Ascending aorta (tissue), 2 donors: ENCODE measurements at places on chromosomes 7 and 10.
A peak's percentile ranks its signal among the peaks of the same experiment; 100 is the strongest.

GRCh38 chr10:33676606-33677339, 342.3 kb upstream of the NRP1 start:
- no peak for DNase-seq

GRCh38 chr7:20304366-20304765, 26.3 kb upstream of the ITGB8 start:
- DNase-seq: no peak

DNA sequence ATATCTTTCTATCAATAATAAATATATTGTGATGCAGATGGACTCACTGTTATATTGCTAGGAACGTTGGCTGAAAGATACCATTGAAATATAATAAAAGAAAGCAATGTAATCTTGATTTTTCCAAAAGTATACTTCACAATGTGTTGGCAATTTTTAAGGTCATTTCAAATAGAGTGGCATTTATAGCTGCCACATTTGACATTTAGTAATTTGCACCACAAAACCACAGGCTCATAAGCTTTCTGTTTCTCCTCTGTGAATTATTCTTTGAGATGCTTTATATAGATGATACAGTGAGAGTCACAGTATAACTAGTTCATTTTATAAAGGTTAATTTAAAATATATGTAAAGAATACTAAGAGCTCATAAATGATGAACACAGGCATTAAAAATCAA, 44.6 kb downstream of the TMEM168 start:
- no peak for DNase-seq

- DNase-seq: no peak
These were observed 32.6 kb downstream of the NET1 start for GRCh38 chr10:5445006-5445405.

- no peak for DNase-seq
These were observed 1018.2 kb upstream of the KCND2 start for GRCh38 chr7:119254742-119255141.

- no peak for DNase-seq
These were observed 25.4 kb downstream of the HECW1 start for GRCh38 chr7:43137811-43138210.

- no peak for DNase-seq
These were observed 358.8 kb downstream of the BBS9 start for GRCh38 chr7:33487998-33488682.

DNA sequence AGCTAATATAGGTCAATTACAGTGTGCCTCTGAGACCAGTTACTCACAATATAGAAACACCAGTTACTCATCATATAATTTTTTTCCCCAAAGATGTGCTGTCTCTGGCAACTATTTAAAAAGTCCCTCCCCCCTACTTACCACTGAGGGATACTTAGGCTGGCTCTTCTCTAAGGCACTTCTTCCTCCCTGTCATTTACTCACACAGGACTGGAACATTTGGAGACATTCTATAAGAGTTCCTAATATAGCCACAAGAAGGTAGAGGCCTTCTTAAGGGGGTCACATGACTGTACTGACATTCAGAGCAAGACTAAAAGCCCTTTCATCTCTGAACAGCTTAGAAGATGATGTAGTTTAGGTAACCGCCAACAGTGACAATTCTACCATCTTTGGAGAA, 44.4 kb upstream of the SLIT1 start:
- DNase-seq: no peak

DNA sequence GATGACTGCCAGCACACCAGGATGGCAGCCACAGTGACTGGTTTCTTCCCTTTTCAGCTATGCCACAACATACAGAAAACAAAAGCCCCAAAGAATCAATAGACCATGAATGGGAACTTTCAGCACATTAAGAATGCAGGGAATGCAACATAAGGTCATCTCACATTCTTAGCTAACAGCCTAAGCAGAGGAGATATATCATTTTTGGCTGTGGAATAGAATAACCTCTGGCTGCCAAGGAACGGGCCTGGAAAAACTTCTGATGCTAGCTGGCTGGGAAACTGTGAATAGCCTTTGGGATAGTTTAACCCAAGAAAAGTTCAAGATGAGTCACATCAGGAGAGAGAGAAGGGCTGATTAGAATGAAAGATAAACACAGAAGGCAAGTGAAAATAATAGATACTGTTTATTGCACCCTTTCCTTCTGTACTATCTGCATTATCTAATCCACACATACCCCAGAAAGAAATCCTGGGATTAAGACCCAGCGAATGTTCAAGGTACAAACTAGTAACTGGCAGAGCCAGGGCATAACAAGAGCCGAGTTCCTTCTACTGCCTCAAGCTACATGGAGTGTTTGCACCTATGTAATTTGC, 169.2 kb downstream of the SEMA3A start:
- no peak for DNase-seq

- DNase-seq: no peak
These were observed 18.0 kb upstream of the XPNPEP1 start for GRCh38 chr10:109941236-109941862.

GRCh38 chr7:107995184-107996071, 7.5 kb downstream of the LAMB1 start:
- no peak for DNase-seq

- DNase-seq: no peak
These were observed 113.0 kb upstream of the PCDH15 start for GRCh38 chr10:54914049-54914448.

GRCh38 chr7:38303866-38304265, 30.4 kb upstream of the TARP start:
- no peak for DNase-seq

- DNase-seq: no peak
These were observed 111.4 kb downstream of the TFPI2 start for GRCh38 chr7:93779115-93779514.

DNA sequence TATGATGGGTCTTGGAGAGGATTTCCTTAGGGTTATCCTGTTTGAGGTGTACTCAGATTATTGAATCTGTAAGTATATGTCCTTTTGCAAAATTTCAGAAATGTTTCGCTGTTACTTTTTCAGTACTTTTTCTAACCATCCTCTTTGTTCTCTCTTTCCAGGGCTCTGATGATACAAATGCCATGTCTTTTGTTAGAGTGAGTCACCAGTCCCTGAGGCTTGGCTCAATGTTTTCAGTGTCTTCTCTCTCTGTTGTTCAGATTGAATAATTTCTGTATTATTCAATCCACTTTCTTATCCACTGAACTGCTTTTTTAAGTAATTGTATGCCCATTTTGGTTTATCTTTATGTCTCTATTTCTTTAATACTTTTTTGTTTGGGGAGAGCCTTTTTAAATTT, 449.4 kb downstream of the TNS3 start:
- DNase-seq: no peak

DNA sequence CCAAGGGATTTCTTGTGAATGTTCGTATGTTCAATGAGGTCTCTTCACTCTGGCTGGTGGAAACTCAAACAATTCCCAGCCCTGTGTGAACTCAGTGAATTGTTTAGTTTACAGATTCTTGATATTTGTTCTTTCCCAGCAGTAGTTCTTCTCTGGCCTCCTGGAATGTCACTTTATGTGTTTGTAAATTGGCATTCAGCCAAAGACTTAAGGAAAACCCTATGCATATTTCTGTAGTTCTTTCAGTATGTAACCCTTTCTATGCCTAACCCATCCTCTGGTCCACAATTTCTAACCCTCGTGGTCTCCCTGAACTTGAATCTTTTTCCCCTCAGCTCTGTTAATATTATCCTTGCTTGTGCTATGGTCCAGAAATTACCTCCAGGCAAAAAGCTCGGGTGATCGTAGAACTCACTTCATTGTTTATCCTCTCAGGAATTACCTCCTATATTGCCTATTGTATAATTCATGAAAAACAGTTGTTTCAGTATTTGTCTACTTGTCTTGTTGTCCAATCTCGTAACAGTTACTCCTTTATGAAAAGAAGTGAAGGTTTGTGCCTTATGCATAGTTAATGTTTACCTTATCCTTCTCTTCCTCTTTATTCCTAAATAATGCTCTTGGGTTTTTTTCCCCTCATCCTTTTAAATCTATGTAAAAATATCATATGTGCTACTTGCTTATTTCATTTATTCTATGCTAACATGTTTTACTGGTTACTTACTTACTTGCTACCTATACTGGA, 23.7 kb upstream of the AGR3 start:
- no peak for DNase-seq

GRCh38 chr7:101159696-101160674, 5.4 kb downstream of the VGF start:
- DNase-seq: no peak

- DNase-seq: no peak
These were observed 233.5 kb downstream of the TCF7L2 start for GRCh38 chr10:113183573-113183972.

DNA sequence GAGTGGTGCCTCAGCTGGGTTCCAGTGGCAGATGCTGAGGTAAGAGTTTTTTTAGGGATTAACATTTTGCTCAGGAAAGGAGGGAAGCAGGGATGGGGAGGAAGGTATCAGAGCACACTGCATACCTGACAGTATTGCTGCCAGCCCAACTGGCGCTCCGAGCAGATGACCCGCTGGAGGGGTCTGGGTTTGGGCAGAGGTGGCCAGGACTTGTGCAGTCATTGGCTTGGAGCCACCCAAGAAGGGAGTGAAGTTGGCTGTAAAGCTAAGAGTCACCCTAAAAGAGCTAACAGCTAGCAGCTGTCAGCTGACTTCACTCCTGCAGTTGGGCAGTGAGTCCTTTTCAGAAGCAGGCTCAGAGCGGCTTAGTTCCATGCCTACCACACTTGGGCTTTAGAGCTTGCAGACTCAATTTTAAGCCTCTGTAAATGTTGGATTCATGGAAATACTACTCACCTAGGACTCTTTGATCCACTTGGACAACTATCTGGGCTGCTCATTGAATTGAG, 5.8 kb upstream of the ARHGAP22 start:
- no peak for DNase-seq

- DNase-seq: no peak
These were observed 32.2 kb upstream of the COL13A1 start for GRCh38 chr10:69769395-69769992.

DNA sequence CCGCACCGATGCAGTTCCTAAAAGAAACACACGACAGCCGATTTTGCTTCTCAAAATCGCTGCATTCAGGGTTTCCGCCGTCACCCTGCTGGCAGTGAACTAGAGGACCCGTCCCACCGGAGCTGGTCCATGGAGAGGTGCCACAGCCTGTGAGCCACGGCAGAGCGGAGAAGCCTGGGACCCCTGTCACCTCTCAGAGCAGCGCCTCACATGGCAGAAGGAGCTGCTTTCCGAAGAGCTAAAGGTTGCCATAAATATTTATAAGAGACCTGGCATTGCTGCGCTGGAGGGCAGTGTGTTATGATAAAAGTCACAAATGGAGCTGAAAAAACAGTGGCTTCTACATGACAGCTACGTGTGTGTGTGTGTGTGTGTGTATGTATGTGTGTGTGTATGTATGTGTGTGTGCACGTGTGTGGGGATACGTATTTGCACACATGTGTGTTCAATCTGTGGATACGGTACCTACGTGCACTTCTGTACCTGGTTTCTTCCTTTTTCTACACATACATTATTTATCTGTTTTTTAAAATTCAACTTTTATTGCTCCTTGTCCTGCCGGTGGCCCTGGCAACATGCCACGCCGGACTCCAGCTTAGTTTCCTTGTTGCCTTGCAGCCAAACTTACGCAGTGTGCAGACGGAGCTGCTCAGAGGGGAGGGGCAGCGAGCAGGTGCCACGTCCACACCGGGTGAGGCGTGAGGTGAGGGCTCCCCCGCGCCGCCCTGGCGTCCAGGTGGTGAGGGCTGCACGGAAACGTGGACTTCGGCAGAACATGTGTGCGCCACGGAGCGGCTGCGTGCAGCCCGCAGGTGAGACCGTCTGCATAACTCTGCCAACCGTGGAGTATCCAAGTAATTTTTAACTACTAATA, 115.2 kb upstream of the PITRM1 start:
- no peak for DNase-seq

DNA sequence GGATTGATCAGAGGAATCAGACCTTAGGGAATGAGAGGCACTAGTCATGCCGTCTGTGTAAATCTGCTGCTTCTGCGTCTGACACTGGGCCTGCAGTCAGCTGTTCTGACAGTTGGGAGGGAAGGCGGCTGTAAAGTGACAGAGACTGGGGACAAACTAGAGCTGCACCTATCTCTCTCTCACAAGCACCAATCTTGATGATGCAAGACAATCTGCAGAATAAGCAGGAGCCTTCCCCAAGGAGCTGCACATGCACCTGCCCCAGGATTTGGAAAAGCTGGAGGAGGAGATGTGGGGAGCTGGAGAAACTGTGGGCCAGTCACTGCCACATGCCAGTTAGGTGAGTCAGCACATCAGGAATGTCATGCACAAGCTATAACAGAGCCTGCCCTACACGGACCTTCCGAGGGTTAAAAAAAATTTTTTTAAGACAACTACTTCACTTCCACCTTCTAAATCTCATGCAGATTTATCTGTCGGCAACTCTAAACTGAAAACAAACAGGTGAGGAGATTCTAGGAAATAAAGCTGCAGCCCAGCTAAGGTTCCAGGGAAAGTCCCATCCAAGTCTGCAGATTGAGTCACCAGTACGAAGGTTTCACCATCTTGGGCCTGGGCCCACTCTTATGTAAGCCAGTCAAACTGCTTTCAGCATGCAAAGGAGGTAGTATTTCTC, 39.2 kb downstream of the ENO4 start:
- peak; percentile 69 for DNase-seq

DNA sequence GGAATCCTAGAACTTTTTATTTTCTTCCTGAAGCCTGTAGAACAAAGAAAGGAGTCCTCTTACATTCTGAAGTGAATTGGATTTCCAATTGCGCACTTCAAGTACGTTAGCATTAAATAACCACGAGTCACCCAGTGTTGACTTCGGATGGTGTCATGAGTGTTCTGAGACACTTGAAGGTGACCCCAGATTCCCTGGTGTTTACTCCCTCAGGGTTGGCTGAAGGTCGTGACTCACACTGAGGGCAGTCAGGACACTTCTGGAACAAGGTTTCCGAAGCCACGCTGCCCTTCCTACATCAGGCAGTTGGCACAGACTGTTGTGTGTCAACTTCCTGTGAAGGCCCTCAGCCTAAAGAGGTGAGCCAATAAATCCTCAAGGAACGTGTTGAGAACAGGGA, 186.6 kb upstream of the CELF2 start:
- DNase-seq: peak; percentile 94

- DNase-seq: peak; percentile 93
These were observed 162.6 kb upstream of the AKR1E2 start for GRCh38 chr10:4663162-4663992.

DNA sequence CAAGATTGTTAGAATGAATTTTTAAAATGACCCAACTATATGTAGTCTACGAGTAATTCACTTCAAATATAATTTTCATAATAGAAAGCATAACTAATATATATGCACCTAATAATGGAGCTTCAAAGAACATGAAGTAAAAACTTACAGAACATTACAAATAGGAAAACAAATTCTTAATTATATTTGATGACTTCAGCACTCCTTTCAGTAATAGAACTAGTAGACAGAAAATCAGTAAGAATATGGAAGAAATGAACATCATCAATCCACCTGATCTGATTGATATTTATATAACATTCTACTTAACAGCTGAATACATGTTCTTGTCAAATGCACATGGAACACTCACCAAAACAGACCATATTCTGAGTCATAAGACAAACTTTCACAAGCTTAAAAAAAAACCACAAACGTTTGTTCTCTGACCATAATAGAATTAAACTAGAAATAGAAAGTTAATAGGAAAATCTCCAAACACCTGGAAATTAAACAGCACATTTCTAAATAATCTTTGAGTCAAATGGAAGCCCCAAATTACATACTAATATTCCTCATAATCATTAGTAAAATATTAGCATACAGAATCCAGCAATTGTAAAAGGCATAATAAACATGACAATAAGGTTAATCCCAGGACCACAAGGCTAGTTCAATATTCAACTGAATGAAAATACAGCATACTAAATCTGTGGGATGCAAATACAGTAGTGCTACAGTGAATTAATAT, 48.0 kb downstream of the BRAF start:
- DNase-seq: no peak
